ENCODE measurements at places on chromosomes 7 and 10. TPM values are rescaled to one million over a fixed set of nuclear protein-coding genes. Genes with fewer than 3 reads are reported as not detected.

- H3K36me3 ChIP-seq, result peaks cover 4% of the 10 kb centered on the region
- H3K27ac ChIP-seq, result no peak overlapping the region
- H3K4me3 ChIP-seq, result no peak overlapping the region
- H3K4me1 ChIP-seq, result peaks cover 36% of the 10 kb centered on the region
- DNase-seq, result no peak
Observed at GRCh38 chr10:13943735-13944398, 357.1 kb downstream of the PRPF18 start.

- no peak for DNase-seq
- no peaks in the 10 kb centered on the region for H3K27me3 ChIP-seq
- no peak overlapping the region for H3K4me3 ChIP-seq
- peak overlapping the region; percentile 57 for H3K27ac ChIP-seq
- H3K36me3 ChIP-seq, result peaks cover 2% of the 10 kb centered on the region
Observed at GRCh38 chr10:5575482-5576153, 50.9 kb downstream of the CALML3 start.

- no peak for DNase-seq
- peaks cover 6% of the 10 kb centered on the region for H3K4me1 ChIP-seq
- no peaks in the 10 kb centered on the region for H3K36me3 ChIP-seq
- H3K27ac ChIP-seq, result no peak overlapping the region
Observed at GRCh38 chr7:90453259-90453891, 16.1 kb upstream of the PTTG1IP2 start.

DNA sequence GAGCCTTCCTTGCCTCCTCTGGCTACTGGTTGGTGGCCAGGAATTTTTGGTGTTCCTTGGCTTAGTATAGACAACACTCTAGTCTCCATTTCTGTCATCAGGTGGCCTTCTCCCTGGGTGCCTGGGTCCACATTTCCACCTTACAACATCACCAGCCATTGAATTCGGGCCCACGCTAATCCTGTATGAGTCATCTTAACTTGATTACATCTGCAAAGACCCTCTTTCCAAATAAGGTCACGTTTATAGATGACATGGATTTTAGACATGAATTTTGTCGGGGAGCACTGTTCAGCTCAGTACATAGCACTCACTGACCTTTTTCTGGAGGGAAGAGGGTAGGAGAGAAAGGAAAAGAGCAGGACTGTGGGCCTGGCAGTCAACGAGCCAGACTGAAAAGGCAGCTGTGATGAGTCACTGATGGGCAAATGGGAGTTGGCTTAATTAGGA is 39.4 kb downstream of the MMRN2 start:
- no peaks in the 10 kb centered on the region for H3K4me1 ChIP-seq
- H3K4me3 ChIP-seq, result no peak overlapping the region
- H3K27ac ChIP-seq, result no peak overlapping the region

DNA sequence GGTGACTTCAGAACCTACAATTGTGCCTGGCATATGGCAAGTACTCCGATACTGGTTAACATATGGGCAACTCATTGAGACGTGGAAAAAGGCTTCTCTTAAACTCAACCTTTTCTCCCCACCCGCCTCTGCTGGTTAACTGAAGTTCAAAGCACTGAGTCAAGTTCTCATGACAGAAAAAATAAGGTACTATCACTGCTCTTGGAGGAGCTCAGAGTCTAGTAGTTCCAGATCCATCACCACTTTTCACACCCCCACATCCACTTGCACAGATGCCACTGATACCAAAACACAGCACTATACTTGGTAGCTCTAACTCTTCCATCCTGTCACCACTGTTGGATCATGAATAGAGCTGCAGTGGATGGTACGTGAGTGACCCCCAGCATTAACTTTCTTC is 36.2 kb downstream of the CCDC6 start:
- H3K27ac ChIP-seq, result no peak overlapping the region
- no peaks in the 10 kb centered on the region for H3K27me3 ChIP-seq

DNA sequence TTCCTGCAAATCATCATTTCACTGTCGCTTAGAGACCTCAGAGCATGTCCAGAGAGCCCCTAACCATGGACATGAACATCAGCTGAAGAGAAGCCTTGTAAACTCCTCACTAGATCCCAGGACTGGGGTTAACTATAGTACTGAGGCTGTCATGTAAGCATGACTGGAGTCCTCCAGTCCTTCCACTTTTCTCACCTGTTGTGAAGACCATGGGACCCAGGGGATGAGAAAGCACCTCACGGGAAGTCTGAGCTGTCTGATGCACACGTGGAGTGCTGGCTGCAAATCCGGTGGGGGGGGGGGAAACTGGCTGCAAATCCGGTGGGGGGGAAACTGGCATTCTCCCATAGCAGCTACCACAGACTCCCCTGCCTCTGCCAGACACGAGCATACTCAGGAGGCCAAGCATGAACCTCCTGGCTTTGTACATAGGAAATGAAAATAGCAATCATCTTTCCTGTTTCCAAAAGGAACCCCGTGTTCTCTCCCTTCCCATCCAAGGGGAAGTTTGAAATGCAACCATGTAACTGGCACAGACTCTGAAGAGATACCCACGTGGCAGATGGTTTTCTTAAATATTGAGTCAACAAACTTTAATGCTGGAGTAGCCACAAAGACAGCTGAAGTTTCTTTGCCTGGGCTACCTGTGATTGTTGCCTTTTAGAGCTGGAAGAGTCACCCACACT is 261.4 kb downstream of the ZMYND11 start:
- H3K4me1 ChIP-seq, result peaks cover 20% of the 10 kb centered on the region
- H3K27ac ChIP-seq, result peak overlapping the region; percentile 69

- no peak overlapping the region for H3K4me3 ChIP-seq
- no peak overlapping the region for H3K27ac ChIP-seq
- no peak for DNase-seq
Observed at GRCh38 chr10:50805981-50806622, 66.4 kb downstream of the ASAH2B start.

- peaks cover 15% of the 10 kb centered on the region for H3K27me3 ChIP-seq
- DNase-seq, result no peak
- no peaks in the 10 kb centered on the region for H3K36me3 ChIP-seq
- H3K4me3 ChIP-seq, result no peak overlapping the region
Observed at GRCh38 chr10:30742471-30742870, 112.9 kb upstream of the LYZL2 start.

GRCh38 chr7:68936471-68937035 is 661.7 kb upstream of the AUTS2 start:
- H3K4me1 ChIP-seq, result no peaks in the 10 kb centered on the region
- no peaks in the 10 kb centered on the region for H3K36me3 ChIP-seq
- no peak overlapping the region for H3K4me3 ChIP-seq
- DNase-seq, result no peak
- H3K27ac ChIP-seq, result no peak overlapping the region

DNA sequence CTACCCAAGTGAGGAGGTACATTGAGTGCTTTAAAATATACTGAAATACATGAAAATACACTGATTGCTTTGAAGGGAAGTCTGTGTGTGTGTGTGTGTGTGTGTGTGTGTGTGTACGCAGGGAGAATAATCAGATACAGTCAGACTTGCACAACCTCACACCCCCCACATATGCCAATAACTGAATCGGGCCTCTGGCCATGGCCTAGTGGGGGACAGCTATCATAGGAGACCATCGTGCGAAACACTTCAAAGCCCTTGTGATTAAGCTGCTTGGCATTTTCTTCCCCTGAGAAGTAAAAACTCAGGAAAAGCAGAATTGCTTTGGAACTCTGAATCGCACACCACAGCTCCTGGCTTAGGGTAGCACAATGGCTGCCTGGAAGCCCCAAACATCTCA is 135.1 kb downstream of the C10orf105 start:
- H3K4me3 ChIP-seq, result no peak overlapping the region
- no peak overlapping the region for H3K27ac ChIP-seq
- H3K36me3 ChIP-seq, result no peaks in the 10 kb centered on the region
- H3K4me1 ChIP-seq, result no peaks in the 10 kb centered on the region

DNA sequence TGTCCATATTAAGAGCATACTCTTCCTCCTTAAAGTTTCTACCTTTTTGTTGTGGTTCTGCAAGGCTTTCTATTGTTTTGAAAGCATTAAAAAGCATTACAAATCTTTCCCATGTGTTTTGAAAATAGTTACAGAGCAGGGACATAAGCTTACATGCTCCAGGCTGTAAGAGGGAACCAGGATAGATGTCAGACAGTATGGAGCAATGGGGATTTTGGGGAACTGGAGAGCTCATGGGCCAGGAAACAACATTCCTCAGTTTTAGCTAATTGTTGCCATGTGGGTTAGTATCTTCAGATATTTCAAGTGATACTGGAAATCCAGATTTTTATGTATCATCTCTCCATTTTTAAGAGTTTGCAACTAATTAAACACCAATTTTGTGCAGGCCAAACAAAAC is 3.5 kb downstream of the MDFIC start:
- no peaks in the 10 kb centered on the region for H3K27me3 ChIP-seq
- peaks cover 3% of the 10 kb centered on the region for H3K36me3 ChIP-seq
- H3K27ac ChIP-seq, result no peak overlapping the region
- no peak for DNase-seq
- H3K4me1 ChIP-seq, result peaks cover 19% of the 10 kb centered on the region
- H3K4me3 ChIP-seq, result no peak overlapping the region

GRCh38 chr10:124196659-124197058 is 103.3 kb upstream of the CHST15 start:
- no peak overlapping the region for H3K27ac ChIP-seq
- H3K4me1 ChIP-seq, result peaks cover 6% of the 10 kb centered on the region
- H3K27me3 ChIP-seq, result peaks cover 16% of the 10 kb centered on the region
- no peaks in the 10 kb centered on the region for H3K36me3 ChIP-seq
- no peak overlapping the region for H3K4me3 ChIP-seq

GRCh38 chr7:74344786-74345185 is 55.6 kb downstream of the CLIP2 start:
- H3K4me1 ChIP-seq, result no peaks in the 10 kb centered on the region
- H3K27ac ChIP-seq, result peak overlapping the region; percentile 69
- DNase-seq, result no peak
- peaks cover 21% of the 10 kb centered on the region for H3K36me3 ChIP-seq

GRCh38 chr10:124629415-124629814 is 114.8 kb downstream of the FAM53B start:
- H3K36me3 ChIP-seq, result peaks cover 8% of the 10 kb centered on the region
- no peaks in the 10 kb centered on the region for H3K27me3 ChIP-seq
- H3K27ac ChIP-seq, result no peak overlapping the region
- H3K4me1 ChIP-seq, result peaks cover 14% of the 10 kb centered on the region

- peak overlapping the region; percentile 22 for H3K27ac ChIP-seq
- H3K36me3 ChIP-seq, result peaks cover 38% of the 10 kb centered on the region
- no peak for DNase-seq
- no peak overlapping the region for H3K4me3 ChIP-seq
Observed at GRCh38 chr7:117179701-117180100, 143.2 kb downstream of the WNT2 start.

- DNase-seq, result no peak
- no peaks in the 10 kb centered on the region for H3K36me3 ChIP-seq
- H3K27ac ChIP-seq, result no peak overlapping the region
- no peak overlapping the region for H3K4me3 ChIP-seq
- peaks cover 9% of the 10 kb centered on the region for H3K4me1 ChIP-seq
Observed at GRCh38 chr7:94741179-94741578, 85.2 kb upstream of the SGCE start.

DNA sequence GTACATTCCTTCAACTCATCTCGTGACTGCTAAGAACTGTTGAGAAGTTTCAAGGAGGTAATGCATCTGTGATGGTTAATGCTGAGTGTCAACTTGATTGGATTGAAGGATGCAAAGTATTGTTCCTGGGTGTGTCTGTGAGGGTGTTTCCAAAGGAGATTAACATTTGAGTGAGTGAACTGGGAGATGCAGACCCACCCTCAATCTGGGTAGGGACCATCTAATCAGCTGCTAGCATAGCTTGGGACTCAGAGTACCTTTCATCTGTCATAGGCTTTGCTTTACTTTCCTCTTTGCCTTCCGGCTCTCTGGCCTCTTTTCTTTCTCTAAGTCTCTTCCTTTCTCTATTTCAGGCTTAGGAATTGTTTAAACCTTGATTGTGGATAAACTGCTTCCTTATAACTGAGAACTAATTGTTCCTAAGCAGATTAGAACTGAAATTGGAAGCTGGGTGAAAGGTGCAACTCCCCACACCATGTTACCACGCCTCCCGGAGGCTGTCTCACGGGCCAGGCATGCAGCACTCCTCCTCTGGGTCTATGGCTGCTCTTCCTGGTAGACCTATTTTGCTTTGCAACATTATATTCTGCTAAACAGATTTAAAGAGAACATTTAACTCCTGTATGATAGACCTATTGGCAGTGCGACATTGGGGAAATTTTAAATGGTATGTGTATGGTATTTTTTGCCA is 298.2 kb downstream of the CCSER2 start:
- H3K4me3 ChIP-seq, result no peak overlapping the region
- no peak overlapping the region for H3K27ac ChIP-seq
- peaks cover 11% of the 10 kb centered on the region for H3K27me3 ChIP-seq
- no peaks in the 10 kb centered on the region for H3K4me1 ChIP-seq
- H3K36me3 ChIP-seq, result no peaks in the 10 kb centered on the region

DNA sequence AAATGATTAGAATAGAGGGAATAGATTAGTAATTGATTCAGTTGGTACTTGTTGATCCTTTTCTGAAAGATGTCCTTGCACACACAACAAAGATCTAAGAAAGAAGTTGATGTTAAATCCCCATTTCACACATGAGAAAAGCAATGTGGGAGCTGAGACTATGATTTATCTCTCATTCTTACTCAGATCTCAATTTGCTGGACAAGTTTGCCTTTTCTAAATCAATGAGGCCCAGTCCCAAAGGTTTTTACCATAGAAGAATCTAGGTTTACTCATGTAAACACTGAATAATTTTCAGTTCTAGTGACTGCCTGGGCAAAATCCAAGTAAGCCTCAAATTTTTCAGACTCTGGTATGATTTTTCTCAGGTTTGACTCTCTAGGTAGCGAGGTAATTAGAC is 25.5 kb upstream of the PLXNA4 start:
- DNase-seq, result no peak
- no peak overlapping the region for H3K27ac ChIP-seq
- peaks cover 43% of the 10 kb centered on the region for H3K27me3 ChIP-seq
- no peak overlapping the region for H3K4me3 ChIP-seq
- H3K36me3 ChIP-seq, result no peaks in the 10 kb centered on the region
- no peaks in the 10 kb centered on the region for H3K4me1 ChIP-seq

DNA sequence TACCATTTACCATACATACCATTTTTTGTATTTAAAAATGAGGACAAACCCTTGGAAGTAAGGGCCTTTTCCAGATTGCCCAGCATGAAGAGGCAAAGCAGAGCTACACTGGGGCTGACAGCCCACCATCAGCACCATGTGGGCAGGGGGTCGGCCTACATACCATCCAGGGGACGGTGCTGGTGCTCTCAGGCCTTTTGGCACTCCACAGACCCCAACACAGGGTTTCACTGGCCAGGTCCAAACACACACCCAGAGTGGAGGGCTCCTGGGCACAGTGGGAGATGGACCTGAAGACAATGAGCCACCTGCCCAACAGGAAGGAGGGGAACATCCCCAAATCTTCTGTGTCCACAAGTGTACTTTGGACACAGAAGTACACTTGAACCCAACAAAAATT is 69.2 kb upstream of the CAMK2B start:
- H3K27ac ChIP-seq, result no peak overlapping the region
- H3K27me3 ChIP-seq, result no peaks in the 10 kb centered on the region
- H3K4me3 ChIP-seq, result no peak overlapping the region

- no peak for DNase-seq
- no peaks in the 10 kb centered on the region for H3K36me3 ChIP-seq
- H3K4me3 ChIP-seq, result no peak overlapping the region
- no peak overlapping the region for H3K27ac ChIP-seq
Observed at GRCh38 chr7:136865236-136865635, 3.2 kb upstream of the CHRM2 start.

GRCh38 chr7:149257146-149257545 is 4.8 kb upstream of the ZNF783 start:
- no peak overlapping the region for H3K27ac ChIP-seq
- no peak for DNase-seq
- H3K4me1 ChIP-seq, result peaks cover 2% of the 10 kb centered on the region
- H3K4me3 ChIP-seq, result no peak overlapping the region
- H3K36me3 ChIP-seq, result peaks cover 15% of the 10 kb centered on the region

Gene PAOX
- 7.5 TPM for total RNA-seq

Gene MMD2
- total RNA-seq, result not detected

Gene OR6B1
- not detected for total RNA-seq

Gene TMEM273
- total RNA-seq, result not detected

Gene INHBA
- total RNA-seq, result 51.4 TPM

Gene ARPC1A
- total RNA-seq, result 97.1 TPM

Gene EPDR1
- 6.0 TPM for total RNA-seq

Gene GPR37
- 5.0 TPM for total RNA-seq

Data from mesothelial cell of epicardium (in vitro differentiated cells).